ENCODE measurements at places on chromosomes 1 and 21.

DNA sequence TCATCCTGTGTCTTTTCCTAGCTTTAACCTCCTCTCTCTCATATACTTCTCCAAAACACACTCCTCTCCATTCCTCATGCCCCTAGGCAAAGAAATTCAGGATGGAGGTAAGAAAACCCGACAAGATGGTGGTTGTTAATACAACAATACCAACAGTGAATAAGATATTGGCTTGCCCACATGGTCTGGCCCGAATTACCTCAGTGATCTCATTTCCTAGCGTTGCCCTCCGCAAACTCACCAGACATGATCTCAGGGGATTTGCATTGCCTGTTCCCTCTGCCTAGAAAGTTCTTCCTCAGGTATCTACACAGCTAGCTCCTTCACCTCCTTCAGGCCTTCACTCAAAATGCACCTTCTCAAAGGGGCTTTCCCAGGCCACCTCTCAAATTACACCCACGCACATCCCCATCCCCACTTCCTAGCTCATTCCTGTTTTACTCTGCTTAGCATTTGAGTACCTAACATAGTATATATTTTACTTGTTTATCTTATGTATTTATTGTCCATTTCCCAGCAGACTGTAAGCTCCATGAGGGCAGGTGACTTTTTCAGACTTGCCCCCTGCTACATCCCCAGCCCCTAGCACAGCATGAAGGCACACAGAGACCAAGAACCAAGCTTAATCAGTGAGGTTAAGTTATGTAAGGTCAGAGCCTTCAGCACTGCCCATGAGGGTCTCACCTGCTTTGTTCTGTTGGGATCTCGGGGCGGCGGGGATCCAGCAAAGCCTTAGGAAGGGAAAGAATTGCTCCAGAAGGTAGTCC lies 10.2 kb upstream of the UBR4 start:
- DNase-seq, result no peak

DNA sequence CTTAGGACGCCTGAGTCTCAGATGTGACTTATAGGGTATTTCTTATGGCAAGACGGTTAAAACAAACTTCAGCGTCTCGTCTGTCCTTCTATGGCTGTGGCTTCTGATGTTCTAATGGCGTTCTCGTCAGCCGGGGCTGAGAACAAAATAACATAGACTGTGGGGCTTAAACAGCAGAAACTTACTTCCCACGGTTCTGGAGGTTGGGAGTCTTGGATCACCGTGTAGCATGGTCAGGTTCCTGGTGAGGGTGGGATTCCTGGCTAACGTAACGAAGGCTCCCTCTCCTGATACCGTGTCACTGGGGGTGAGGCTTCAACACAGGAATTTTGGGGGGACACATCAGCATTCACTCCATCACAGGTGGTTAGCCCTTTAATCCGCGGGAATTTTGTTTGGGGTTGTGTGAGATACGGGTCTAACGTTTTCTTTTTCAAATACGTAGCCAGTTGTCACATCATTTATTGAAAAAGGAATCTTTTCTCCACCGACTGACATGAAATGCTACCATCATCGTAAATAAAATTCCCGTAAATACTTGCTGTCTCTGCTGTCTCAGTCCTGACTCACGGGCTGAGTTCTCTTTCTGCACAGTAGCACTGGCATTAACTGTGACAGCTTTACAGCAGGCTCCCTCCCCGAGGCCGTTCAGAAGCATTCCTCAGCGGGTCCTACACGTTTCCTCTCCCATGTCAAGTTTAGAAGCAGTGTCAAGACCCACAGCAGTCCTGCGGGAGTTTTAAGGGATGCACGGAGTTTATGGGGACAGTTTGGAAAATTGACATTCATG lies 8.1 kb upstream of the POFUT2 start:
- DNase-seq, result no peak

GRCh38 chr1:37901893-37902225 lies 42.5 kb upstream of the MTF1 start:
- no peak for DNase-seq

DNA sequence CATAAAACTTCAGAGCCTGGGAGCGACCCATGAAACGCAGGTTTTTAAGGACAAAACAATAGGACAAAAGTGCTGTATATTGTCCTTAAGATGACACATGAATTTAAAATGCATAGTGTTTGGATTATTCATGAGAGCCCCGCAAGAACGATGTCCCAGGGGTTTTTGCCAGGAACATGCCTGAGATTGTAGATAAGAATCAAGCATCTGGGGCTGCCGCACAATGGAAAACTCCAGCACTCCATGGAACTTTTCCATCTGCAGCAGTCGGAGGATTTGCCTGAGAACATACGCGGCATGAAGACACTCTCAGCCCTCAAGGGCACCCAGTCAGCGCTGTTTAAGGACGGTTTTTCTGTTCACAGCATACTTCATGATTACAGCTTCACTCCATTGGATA lies 5.3 kb upstream of the ERG start:
- no peak for DNase-seq

- no peak for DNase-seq
Observed at GRCh38 chr1:24097663-24098062, 14.3 kb downstream of the MYOM3 start.

Data from KBM-7 (cell line).